ENCODE measurements at places on chromosomes 2 and 18.
A peak's percentile ranks its signal among the peaks of the same experiment; 100 is the strongest.

DNA sequence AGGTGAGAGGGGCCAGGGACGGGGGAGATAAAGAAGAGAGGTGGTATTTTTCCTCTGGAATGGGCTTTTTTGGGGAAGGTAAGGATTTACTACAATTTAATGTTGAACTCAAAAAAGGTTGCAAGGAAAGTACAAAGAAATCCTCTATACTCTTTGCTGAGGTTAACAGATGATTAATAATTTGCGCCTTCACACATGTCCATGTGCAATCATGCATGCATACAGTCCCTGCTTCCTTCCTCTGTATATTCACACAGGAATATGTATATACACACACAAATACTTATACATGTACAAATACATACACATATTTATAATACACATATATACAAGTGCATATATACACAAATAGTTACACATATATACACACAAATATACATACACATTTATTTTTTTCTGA, 193.4 kb downstream of the NBAS start:
- DNase-seq: no peak

- DNase-seq: no peak
Observed at GRCh38 chr18:31774477-31774785, 13.8 kb upstream of the SLC25A52 start.

GRCh38 chr2:189175869-189176433, 3.6 kb downstream of the COL5A2 start:
- no peak for DNase-seq

- peak; percentile 48 for DNase-seq
Observed at GRCh38 chr2:19738707-19739106, 163.1 kb downstream of the TTC32 start.

GRCh38 chr2:200377355-200378336, 71.2 kb downstream of the SPATS2L start:
- DNase-seq: peak; percentile 73

- DNase-seq: no peak
Observed at GRCh38 chr2:152175012-152175367, 573 bp downstream of the STAM2 start.

GRCh38 chr18:48829443-48830149, 121.2 kb downstream of the SMAD7 start:
- DNase-seq: no peak

GRCh38 chr2:180955101-180955500, 25.3 kb upstream of the UBE2E3 start:
- no peak for DNase-seq

- DNase-seq: no peak
Observed at GRCh38 chr2:78260861-78261260, 738.7 kb upstream of the LRRTM4 start.

DNA sequence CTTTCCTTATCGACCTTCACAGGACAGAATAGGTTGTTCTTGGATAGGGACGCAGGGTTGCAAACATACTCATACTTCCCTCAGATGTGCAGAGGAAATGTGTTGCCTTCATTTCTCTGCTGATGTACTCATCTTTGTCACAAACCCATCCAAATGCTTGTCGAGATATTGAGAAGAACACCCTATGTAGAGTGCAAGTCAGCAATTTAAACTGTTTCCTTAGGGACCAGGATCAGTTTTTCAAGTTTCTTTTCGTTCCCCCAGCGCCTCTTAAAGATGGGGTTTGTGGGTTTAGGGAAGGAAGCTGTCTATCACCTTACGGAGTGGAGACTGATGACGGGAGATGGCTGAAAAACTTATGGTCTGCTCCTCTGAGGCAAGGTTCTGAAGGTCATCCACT, 474.2 kb downstream of the EPHA4 start:
- DNase-seq: no peak

DNA sequence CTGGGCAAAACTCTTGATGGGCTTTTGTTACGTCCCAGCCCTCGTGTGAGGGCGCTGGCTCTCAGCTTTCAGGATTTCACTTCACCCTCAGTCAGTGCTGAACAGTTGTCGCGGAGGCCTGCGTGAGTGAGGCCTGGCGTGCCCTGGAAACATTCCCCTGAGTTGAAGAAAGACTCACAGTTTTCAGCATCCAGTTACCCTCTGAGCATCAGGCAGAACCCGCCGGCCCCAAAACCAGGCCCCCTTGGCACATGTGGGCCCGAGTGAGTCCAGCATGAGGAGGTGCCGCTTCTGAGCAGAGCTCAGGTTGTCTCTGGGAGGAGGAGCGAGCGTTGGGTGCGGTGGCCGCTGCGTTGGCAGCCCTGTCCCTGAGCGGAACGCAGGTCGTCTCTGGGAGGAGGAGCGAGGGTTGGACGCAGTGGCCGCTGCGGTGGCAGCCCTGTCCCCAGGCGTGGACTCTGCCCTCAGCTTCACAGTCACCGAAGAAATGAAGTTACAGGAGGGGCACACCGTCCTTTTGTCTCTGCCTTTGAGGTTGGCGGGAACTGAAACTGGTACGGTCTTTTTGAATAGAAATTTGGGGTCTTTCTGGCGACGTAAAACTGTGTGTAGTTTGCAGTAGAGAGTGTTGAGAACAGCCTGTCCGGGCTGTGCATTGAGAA, at the start of gene NEU4:
Gene NEU4, plus strand, starts transcription at position 473 of the 662 bp plus-strand sequence. CDS start 5,292 bp downstream, outside the sequence.
- no peak for DNase-seq

DNA sequence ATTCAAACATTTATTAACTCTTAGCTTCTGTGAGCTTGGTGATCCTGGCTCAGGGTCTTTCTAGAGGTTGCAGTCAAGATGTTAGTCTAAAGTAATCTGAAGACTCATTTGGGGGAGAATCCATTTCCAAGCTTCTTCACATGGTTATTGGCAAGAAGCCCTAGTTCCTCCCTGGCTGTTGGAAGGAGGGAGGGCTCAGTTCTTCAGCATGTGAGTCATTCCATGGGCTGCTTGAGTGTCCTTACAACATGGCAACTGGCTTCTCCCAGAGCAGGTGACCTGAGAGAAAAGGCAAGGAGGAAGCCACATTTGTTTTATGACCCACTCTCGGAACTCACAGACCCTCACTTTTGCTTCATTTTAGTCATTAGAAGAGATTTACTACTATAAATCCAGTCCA, 10.6 kb upstream of the C2orf74 start:
- peak; percentile 58 for DNase-seq

GRCh38 chr2:3005859-3006501, 371.6 kb downstream of the EIPR1 start:
- DNase-seq: no peak

GRCh38 chr2:218823196-218823855, 8.3 kb downstream of the PRKAG3 start:
- no peak for DNase-seq

DNA sequence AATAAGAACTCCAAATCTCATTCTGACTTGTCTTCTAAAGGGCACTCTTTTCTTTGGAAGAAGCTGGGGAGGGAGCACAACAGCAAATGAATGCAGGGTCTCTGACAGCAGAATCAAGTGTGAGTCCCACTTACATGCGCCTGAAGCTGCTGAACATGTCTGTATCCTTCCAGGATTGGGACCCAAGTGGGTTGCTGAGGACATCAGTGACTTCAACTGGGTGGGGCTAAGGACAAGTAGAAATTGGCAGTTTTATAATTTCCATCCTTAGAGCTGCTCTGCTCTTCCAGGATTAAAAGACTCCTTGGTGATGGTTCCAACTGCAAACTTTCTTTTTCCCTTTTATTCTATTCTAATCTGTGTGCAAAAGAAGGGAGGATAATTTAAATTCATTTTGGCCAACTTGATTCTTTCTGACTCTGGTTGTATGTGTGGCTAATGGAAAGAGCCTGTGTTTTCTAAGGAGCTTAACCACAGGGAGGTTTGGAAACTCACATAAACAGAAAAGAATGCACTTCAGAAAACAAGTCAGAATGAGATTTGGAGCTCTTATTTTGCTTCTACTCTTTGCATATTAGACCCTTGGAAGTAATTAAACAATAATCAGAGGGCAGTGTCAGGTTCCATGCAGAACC, 20.6 kb downstream of the ANTXR1 start:
- DNase-seq: no peak

GRCh38 chr2:46376586-46376985, 79.4 kb downstream of the EPAS1 start:
- DNase-seq: no peak

DNA sequence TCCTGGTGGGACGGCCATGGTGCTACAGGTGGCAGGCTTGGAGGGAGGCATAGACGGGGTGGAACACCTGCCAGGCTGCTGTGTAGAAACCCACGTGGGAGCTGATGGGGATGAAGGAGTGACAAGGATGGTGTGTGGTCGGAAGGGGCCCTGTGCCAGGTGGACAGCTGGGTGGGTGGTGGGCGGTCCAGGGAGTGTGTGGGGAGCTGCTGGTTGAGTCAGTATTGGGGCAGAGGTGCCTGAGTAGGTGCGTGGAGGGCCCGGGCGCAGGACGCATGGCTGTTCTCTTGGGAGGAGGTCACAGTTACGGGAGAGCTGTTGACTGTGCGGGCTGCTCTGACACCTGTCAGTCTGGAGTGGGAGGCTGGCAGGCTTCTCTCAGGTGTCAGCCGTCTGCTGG, 12.6 kb upstream of the D2HGDH start:
- DNase-seq: no peak

- peak; percentile 44 for DNase-seq
Observed at GRCh38 chr2:145598434-145598833, 1078.5 kb upstream of the ZEB2 start.

DNA sequence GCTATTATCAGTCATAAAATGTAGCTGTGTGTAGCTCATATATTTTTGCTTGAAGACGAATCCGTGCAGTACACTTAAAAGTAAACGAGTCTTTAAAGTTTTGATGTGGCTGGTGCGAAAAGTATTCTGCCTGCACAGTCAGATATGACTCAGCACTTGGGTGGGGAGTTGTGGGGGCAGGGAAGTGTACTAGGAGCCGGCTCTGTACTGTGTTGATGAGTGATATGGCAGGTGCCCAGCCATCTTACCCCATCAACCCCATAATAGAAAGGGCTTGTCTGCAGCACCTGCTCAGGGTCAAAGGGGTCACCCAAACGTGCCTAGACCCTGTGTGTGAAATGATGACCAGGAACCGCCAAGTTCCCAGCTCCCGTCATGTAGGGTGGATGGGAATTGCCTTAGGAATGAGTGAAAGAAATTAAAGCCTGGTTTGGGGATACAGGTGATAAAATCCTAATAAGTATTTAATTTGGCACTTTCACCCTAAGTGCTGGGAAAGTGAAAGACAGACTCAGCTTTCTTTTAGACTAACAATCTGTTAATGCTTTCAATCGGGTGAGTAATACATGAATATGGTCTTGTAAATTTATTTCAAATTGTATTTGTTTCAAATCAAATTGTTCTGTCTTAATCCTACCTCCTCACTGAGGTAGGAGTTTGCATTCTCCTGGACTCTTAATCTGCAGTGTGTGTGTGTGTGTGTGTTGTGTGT, 48.0 kb downstream of the BCL2L11 start:
- DNase-seq: peak; percentile 76

DNA sequence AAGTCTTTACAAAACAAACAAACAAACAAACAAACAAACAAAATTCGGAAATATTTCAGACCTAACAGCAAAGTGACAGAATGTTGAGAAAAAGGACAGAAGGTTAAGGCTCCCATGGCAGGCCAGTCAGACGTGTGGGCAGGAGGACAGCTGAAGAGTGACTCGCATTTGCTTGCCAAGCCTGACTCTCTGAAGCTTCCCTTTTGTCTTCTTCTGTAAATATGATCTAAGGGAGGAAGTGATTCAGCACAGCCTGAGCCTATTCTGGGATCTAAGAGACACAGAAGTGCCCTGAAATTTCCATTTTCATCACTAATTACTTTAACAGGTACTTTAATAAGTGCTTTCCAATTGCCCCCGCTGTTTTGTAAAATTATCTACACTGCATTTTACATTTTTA, 134.0 kb upstream of the LYPD1 start:
- DNase-seq: peak; percentile 69

- peak; percentile 61 for DNase-seq
Observed at GRCh38 chr2:3730646-3731045, 27.3 kb downstream of the DCDC2C start.

- peak; percentile 79 for DNase-seq
Observed at GRCh38 chr18:22609642-22610041, 191.9 kb upstream of the CTAGE1 start.

DNA sequence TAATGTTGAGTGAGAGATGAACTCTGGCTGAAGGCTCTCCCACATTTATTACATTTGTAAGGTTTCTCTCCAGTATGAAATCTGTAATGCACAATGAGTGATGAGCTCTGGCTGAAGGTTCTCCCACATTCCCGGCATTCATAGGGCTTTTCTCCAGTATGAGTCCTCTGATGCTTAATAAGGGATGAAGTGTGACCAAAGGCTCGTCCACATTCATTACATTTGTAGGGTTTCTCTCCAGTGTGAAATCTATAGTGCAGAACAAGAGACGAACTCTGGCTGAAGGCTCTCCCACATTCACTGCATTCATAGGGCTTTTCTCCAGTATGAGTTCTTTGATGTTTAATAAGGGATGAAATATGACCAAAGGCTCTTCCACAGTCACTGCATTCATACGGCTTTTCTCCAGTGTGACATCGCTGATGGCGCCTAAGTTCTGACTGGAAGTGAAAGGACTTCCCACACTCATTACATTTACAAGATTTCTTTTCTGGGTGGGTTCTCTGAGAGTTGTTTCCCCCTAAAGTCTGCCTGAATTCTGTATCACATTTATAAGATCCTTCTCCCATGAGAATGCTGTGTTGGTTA, 10.2 kb downstream of the ZNF514 start:
- no peak for DNase-seq

GRCh38 chr18:36191711-36192110, 4.4 kb downstream of the MOCOS start:
- no peak for DNase-seq

DNA sequence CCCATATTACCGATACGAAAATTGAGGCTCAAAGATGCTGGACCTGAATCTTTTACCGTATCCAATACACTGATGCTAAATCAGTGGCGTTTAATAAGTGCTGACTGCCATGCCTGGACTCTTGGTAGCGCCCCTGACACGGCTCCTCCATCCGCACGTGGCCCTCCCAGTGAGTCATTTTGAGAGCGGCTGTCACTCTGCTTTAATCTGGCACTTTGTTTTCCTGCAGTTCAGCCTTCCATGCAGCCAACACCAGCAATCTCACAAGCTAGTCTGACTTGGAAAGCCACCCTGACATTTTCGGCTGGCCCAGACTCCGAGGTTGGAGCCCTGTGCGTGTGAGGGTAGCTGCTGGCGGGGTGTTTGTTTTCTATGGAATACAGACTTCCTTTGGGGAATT, 155.1 kb upstream of the LMAN1 start:
- peak; percentile 71 for DNase-seq

GRCh38 chr2:74921236-74921736, 37.2 kb upstream of the POLE4 start:
- no peak for DNase-seq

GRCh38 chr18:21742315-21742687, 1.7 kb downstream of the MIB1 start:
- peak; percentile 51 for DNase-seq

GRCh38 chr2:24432121-24432520, 58.9 kb upstream of the NCOA1 start:
- DNase-seq: no peak

- DNase-seq: peak; percentile 38
Observed at GRCh38 chr2:31831585-31831984, 179.2 kb downstream of the MEMO1 start.

- DNase-seq: peak; percentile 5
Observed at GRCh38 chr2:19949071-19949470, 40.8 kb downstream of the WDR35 start.

Data from M059J (cell line).